ENCODE measurements at places on chromosomes 6 and 20.

- DNase-seq = no peak
Observed at GRCh38 chr6:89963391-89963790, 69.1 kb downstream of the GJA10 start.

- no peak for DNase-seq
Observed at GRCh38 chr6:85747093-85747492, 104.4 kb upstream of the SYNCRIP start.

GRCh38 chr6:63858691-63859090, 223.1 kb downstream of the PHF3 start:
- no peak for DNase-seq

GRCh38 chr6:70901324-70901723, 55.5 kb downstream of the B3GAT2 start:
- no peak for DNase-seq

- no peak for DNase-seq
Observed at GRCh38 chr6:679282-679681, 13.7 kb downstream of the EXOC2 start.

DNA sequence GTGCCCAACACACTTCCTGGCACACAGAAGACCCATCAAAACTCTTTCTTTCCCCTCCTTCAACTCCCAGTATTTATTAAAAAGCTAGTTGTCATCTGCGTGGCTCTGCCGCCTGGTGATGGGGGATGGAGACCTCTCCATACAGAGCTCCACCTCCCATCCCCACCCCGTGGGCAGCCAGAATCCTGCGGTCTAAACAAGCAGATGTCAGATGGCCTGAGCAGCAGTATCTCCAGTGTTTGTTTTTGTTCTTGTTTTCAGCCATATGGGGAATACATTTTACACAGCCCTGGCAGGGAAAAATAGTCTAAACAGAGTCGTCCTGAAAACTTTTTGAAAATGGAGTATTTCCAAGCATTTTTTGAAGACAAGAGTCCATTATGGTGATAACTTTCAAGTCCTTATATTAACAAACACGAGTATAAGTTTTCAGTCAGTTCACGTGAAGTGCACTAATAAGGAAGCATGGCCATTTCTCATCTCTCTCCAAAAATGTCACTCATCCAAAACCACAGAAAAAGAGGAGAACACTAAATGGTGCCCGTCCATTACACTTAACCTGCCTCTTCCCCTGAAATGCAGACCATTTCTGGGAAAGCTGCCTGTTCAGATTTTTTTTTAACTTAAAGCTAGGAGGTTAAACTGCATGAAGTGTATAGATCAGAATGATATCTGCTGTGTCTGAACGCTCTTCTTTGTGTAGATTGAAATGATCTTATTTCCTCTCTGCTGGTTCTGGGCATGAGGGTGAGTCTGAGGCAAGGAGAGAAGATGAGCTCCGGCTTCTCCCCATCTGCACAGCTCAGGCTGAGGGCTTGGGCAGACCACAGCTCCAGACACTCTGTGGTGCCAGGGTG, 91.0 kb downstream of the TCP11 start:
- peak; percentile 87 for DNase-seq

- DNase-seq = no peak
Observed at GRCh38 chr6:123520217-123520616, 116.5 kb downstream of the TRDN start.

DNA sequence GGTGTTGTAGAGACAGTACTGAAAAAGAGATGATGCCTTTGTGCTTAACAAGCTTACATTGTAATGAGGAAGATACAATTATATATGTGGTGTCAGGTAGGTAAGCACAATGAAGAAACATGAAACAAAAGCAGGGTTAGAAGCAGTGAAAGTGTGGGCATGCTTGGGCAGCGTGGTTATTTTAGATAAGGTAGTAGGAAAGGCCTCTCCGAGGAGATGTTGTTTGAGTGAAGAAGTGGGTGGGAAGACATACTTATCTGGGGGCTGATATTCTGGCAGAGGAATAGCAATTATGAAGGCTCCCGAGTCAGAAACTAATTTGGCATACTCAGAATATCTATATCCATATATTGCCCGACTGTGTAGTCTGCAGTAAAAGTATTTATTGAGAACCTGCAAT, 4.7 kb downstream of the CDKAL1 start:
- no peak for DNase-seq

GRCh38 chr6:165895421-165896165, 232.6 kb upstream of the PDE10A start:
- no peak for DNase-seq

GRCh38 chr6:1893470-1894130, 283.9 kb downstream of the FOXC1 start:
- no peak for DNase-seq

- no peak for DNase-seq
Observed at GRCh38 chr6:98976674-98977385, 29.1 kb upstream of the FBXL4 start.

GRCh38 chr20:57143173-57143572, 123.3 kb downstream of the BMP7 start:
- no peak for DNase-seq

GRCh38 chr6:83592770-83593394, 80.5 kb downstream of the PRSS35 start:
- no peak for DNase-seq

DNA sequence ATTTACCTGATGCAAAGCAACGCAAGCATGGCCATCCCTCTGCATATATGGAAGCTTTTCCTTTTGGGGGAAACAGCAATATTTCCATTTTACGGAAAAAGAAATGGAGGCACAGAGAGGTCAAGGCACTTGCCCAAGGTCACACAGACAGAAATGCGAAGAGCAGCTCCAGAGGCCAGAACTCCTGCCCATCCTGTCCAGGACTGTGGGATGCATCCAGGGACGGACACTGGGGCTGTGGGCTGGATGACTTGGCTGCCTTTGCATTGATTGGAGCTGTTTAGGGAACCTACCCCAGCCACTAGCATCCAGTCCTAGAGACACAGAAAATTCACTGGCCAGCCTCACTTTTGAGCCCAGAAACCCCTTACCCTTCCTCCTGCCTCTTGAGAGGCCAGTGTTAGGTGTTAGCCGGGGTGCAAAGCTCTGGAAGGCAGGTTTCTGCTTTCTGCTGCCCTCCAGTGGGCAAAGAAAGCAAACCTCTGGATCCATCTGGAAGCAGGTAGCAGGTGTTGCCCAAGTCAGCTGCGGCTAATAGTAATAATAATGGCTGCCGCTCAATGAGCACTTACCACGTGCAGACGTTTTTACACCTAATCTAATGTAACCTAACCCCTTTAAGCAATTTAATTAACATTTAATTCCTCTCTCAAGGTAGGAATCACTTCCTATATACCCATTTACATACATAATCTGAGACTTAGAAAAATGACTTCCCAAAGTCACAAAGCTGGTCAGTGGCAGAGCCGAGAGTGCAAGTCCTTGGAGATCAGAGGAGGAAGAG, 31.7 kb upstream of the CCN5 start:
- DNase-seq = peak; percentile 42

GRCh38 chr6:121383478-121383877, 49.2 kb upstream of the TBC1D32 start:
- DNase-seq = no peak

- no peak for DNase-seq
Observed at GRCh38 chr6:87879132-87879861, 168.3 kb upstream of the SPACA1 start.

DNA sequence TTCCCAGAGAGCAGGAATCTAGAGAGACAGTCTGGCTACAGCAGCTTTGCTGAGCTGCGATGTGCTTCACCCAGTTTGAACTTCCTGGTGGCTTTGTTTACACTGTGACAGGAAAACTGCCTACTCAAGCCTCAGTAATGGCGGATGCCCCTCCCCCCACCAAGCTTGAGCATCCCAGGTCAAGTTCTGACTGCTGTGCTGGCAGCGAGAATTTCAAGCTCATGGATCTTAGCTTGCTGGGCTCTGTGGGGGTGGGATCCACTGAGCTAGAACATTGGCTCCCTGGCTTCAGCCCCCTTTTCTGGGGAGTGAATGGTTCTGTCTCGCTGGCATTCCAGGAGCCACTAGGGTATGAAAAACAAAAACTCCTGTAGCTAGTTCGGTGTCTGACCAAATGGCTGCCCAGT, 91.0 kb upstream of the ESR1 start:
- DNase-seq = no peak

DNA sequence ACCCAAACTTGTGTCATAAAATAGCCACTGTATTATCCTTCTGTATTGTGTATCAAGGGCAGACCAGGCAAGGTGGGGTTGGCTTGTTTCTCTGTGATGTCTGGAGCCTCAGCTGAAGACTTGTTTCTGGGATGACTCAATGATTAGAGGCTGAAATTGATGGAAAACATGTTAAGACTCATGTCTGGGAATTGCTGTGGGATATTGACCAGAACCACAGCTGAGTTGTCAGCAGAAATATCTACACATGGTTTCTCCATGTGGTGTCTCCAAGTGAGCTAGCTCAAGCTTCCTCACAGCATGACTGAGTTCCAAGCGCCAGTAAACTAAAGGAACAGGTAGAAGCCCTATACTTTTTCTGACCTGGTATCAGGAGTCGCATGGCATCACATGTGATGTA, 128.5 kb upstream of the SYNDIG1 start:
- no peak for DNase-seq

All from femur (tissue), 1 donor.